ENCODE measurements at places on chromosomes 12 and 14.

- no peak for DNase-seq
These were observed 1500.7 kb upstream of the FLRT2 start for GRCh38 chr14:84029246-84029645.

GRCh38 chr14:89902881-89903280, 51.6 kb downstream of the EFCAB11 start:
- no peak for DNase-seq

GRCh38 chr14:22418631-22419030, 170.4 kb downstream of the DAD1 start:
- no peak for DNase-seq

DNA sequence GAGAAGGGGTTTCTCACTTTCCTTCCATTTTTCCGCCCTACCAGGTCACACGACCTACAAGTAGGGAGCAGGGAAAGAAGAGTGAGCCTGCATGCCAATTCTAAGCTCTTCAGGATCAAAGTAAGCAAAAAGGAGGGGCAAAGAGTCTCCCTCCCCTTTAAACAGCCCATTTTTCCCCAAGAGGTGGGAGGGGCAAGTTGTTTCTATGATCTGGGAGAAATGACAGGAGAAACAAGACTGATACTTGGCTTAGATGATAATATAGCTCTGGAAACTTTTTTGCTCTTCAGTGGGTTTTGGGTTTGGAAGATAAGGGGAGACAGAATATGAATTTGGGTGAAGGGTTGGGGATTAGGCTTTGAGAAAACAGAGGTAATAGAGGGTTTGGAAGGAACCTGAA, 1.8 kb downstream of the DTX3 start:
- no peak for DNase-seq

GRCh38 chr12:50160643-50161042, 6.5 kb downstream of the CERS5 start:
- no peak for DNase-seq

GRCh38 chr14:59254146-59254910, 65.9 kb downstream of the DAAM1 start:
- DNase-seq = no peak

GRCh38 chr14:89353766-89354113, 63.3 kb downstream of the FOXN3 start:
- DNase-seq = no peak

DNA sequence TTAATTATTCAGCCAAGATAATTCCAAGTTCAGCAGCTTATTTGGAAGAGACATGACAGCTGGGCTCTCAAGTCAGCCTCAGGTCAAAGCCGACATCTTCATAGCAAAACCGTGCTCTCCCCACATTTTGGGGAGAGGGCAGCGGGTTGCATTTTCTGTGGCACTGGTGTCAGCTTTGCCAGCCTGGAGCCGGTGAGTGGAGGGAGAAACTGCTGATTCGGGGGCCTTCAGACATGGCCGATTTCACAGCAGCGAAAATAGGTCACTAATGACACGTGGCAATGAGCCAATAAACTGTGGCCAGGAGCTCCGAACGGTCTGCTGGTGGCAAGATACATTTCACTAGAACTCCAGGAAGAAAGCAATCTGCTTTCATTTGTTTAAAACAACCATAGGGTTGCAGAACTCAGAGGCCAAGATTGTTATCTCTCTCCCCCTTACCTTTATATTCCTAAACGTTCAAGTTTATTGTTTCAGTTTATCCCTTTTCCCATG, 173.2 kb downstream of the CAND1 start:
- DNase-seq = no peak

GRCh38 chr12:69821456-69822159, 3.4 kb upstream of the MYRFL start:
- no peak for DNase-seq

DNA sequence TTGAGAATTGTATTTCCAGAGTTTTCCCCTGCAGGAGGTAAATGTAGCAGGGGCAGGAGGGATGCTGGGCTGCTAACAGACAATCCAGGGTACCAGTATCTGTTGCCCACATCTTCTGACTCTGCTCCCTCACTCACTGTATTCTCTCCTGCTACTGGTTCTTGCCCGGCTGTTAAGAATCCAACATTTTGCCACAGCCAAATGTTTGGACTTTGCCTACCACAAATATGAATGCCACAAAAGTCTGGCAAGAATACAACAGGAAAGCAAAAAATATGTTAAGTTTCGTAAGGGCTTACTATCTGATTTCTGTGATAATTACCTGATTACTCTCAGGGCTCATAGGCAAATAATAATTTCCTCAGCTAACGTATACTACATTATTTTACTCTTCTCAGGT, 160.0 kb downstream of the BCAT1 start:
- DNase-seq = no peak
